ENCODE measurements at places on chromosomes 12 and 14.
A peak's percentile ranks its signal among the peaks of the same experiment; 100 is the strongest.

DNA sequence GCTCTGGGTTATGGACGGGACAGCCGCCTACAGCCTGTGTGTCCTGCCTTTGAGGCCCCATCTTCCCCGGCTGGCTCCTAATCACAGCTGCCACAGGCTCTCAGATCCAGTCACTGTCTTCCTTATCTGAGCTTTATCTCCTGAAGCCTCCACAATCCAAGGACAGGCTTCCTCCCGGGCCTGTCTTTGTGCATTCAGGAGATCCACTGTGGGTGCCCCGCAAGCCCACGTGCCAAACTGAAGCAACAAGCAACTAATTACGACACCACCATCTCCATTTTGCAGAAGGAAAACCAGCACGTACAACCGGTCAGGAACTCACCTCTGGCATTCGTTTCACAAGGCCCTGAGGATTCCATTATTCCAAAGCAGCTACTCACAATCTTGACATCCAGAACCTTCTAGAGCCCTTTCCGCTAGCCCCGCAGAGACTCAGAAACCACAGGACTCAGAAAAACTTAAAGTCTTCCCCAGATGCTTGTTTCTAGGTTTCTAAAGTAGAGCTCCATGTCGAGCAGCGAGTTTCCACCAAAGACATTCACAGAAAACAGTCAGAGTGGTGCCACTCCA is 14.0 kb downstream of the SYNE3 start:
- DNase-seq, result no peak

DNA sequence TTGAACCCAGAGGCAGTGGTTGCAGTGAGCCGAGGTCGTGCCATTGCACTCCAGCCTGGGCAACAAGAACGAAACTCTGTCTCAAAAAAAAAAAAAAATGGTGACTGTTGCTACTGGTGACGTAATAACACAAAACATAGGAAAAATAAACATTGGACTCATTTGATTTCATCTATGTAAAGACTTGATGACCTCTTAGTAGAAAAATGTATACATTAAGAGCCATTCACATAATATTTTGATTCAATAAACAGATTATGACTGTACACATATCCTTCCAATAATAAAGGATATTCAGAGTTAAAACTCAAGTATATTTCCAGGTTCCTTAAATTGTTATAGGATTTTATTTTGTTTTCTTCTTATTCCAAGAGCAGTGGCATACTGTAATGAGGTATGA is 65.7 kb upstream of the AEBP2 start:
- no peak for DNase-seq

- DNase-seq, result no peak
These were observed 68.6 kb upstream of the USP15 start for GRCh38 chr12:62191491-62192179.

DNA sequence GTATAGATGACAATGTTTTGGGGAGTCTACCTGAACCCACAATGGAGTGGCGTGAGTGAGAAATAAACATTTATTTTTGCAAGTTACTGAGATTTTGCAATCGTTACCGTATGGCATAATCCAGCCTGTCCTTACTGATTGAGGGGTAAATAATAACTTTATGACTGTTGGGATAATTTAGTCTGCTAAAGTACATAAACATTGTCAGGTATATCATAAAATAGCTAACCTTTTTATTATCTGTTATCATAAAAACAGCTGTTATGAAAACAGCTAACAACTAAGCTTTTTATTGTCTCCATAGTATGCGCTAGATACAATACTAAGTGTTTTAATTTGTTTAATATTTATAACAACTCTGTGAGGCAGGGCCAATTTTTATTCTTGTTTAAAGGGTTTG is 10.3 kb downstream of the ACSS3 start:
- DNase-seq, result peak; percentile 29

DNA sequence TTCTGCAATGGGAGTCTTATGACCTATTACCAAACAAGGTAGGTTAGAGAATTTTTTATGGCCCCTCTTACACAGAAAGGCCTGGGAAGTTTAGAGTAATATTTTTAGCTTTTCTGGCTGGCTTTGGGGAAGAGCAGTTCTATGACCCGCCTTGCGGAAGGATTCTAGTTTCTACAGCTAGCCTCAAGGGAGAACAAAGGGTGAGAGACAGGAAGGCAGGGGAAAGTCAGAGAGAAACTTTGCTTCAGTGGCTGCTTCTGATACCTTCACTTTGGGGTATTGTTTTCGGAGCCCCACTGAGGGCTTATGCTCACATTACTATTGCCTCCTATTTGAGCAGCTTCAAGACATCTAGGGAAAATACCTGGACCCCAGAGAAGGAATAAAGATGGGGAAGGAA is 80.7 kb upstream of the NUDT4 start:
- DNase-seq, result no peak

- DNase-seq, result no peak
These were observed 8.4 kb upstream of the KRT80 start for GRCh38 chr12:52200086-52200780.

- DNase-seq, result no peak
These were observed 89.7 kb upstream of the MYF6 start for GRCh38 chr12:80617733-80618132.

GRCh38 chr12:94544355-94544754 is 84.7 kb upstream of the CEP83 start:
- no peak for DNase-seq
